Activated T-cell treated with anti-CD3 and anti-CD28 coated beads for 4 hours (primary cell): ENCODE measurements at places on chromosomes 4 and X.

DNA sequence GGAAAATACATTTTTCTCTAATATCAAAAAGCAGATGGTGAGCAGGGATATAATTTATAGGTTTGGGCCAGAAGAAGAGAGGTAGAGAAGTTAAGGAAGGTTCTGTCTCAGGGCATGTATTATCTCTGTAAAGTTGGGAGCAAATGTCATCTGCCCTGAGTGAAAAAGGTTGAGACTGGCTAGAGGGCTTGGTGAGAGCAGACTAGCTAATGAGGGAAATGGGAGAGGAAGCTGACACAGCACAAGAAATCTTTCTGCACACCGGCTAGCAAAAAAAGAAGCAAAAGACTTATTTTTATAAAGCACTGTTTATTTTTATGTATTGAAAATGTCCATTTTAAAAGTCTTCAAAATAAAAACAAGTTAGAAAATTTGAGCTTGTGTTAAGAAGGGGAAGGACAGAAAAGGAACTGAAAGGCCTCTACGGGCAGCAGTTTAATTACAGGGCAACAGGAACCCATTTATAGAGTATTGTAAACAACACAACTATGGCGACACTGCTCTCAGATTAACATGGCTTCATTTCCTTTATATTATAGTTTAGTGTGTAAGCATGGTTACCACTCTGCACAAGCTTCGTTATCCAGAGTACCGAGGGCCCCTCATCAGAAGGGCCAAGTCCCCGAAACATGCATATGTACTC, 17.4 kb downstream of the CD40LG start:
- DNase-seq: no peak

GRCh38 chrX:87895421-87895820, 377.8 kb downstream of the KLHL4 start:
- no peak for DNase-seq

DNA sequence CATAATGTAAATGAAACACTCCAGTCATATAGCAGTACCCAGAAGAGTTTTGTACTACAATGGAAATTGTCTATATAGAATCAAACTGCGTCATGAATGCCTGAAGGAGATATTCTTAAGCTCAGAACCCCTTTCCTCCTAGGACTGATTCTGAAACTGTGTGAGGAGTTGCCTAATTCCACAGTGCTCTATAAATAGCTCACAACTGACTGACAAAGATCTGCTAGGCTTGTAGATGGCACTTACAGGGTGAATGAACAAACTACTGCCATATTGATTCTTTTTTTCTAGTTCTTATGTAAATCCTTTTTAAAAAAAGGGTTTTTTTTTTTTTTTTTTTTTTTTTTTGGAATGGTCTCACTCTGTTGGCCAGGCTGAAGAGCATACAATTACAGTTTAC, 30.1 kb upstream of the UGT2B17 start:
- DNase-seq: no peak

DNA sequence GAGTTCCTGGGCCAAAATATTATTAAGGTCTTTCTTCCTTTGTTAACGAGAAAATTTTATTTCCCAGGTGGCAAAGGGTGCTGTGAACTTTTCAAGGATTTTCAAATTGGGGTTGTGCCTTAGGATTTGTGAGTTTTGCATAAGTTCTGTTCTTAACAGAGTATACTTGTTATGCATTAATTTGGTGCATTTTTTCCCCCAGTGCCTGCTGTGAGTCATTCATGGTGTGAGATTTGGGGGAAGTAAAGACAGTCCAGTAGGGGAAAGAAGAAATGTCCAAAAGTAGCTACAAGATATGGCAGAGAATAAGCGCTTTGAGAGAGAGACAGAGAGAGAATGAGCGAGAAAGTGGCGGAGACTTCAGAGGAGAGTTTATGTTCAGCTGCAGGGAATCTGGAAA, 239.2 kb downstream of the ARHGAP10 start:
- no peak for DNase-seq

- peak; percentile 52 for DNase-seq
Observed at GRCh38 chr4:3044870-3045819, 29.2 kb downstream of the HTT-AS start.

GRCh38 chr4:14336656-14337055, 665.6 kb upstream of the CPEB2 start:
- no peak for DNase-seq

DNA sequence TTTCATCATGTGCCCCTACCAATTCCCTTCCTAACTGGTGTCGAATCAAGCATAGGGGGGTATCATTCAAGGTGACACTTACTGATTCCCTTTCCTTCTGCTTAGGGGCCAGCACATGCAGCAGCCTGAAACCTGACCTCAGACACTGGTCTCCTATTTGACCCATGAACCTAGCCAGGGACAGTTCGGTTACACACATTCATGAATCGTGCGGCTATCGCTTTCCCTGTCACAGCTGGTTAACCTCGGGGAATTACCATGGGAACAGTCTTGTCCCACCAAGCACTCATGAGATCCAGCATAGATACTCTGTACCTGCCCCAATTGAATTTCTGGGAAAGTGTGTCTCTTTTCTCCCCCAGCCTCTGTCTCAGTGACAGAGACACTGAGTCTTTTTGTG, 140.4 kb downstream of the ZNF674 start:
- no peak for DNase-seq

DNA sequence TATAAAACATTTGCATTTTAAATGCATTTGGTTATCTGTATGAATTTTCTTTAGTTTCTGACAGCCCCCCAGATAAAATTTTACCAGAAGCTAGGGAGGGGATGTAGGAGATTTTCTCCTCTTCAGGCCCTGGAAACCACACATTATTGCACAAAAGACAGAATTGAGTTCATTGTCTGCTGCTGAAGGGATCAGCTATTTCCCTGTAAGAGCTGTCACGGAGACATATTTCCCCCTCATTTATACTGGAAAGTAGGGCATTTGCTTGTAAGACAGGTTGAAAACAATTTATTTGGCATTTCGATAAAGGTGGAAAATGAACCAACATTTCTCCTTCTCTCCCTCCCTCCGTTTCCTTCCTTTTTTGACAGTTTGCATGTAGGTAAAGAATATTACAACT, 241.3 kb upstream of the LCORL start:
- DNase-seq: no peak

- DNase-seq: no peak
Observed at GRCh38 chrX:39894683-39895082, 203.1 kb downstream of the BCOR start.

- no peak for DNase-seq
Observed at GRCh38 chrX:136166221-136166855, 19.0 kb downstream of the FHL1 start.

- DNase-seq: no peak
Observed at GRCh38 chrX:39670281-39670680, 427.5 kb downstream of the BCOR start.
